ENCODE measurements at places on chromosomes 1 and 21.

DNA sequence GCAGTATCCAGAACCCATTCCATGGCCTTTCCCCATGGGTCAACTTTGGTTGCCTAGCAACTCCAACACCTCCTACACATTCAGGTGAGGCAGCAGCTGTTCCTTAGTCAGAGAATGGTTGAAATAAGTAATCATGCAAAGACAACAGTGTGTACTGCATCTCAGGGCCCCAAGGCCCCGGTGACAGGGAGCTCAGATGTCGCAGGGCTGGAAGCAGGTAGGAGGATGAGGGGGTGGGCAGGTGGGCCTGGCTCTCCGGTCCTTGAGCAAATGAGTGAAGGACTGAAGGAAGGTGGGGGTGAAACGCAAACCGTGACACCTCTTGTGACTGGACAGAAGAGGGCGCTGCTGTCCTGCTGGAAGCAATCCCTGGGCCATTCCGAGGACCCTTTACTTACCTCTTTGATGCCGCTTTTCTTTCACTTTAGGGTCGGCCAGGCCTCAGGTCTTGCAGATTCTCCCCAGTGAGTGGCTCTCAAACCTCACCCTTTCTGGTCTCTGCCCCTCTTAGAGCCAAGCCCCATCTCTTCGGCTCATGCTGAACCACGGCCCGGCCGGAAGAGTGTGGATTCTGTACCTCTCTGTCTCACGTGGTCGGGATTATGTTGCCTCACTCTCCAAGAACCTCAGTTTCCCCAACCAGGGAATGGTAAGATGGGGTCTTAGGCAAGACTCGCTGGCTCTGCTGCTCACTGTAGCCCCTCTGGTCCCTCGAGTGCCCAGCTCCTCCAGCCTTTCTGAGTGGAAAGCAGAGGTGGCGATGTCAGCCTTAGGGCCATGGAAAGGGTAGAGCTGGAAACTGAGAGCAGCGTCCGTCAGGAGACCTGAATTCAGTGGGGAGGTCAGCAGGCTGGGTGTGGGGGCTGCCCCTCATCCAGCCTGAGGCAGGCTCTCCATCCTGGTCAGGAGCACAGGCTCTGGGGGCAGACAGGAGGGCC is 5.6 kb upstream of the KCNA10 start:
- DNase-seq = peak; percentile 27

DNA sequence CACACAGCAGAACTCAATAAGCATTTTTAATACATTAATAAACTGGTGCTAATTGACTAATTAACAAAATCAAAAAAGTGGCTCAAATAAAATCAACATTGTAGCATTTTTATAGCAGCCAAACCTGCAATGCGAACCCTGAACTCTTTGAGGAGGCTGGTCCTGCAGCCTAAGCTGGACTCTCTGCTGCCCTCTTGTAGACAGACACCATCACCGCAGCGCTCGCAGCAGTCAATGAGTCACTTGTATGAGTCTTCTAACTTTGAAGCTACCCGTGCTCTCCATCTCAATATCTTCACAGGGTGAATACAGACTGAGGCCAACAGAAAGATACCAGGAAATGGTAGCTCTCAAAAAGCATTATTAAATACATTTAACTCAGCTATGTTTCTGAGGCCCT is 9.7 kb upstream of the KRTAP7-1 start:
- no peak for DNase-seq

DNA sequence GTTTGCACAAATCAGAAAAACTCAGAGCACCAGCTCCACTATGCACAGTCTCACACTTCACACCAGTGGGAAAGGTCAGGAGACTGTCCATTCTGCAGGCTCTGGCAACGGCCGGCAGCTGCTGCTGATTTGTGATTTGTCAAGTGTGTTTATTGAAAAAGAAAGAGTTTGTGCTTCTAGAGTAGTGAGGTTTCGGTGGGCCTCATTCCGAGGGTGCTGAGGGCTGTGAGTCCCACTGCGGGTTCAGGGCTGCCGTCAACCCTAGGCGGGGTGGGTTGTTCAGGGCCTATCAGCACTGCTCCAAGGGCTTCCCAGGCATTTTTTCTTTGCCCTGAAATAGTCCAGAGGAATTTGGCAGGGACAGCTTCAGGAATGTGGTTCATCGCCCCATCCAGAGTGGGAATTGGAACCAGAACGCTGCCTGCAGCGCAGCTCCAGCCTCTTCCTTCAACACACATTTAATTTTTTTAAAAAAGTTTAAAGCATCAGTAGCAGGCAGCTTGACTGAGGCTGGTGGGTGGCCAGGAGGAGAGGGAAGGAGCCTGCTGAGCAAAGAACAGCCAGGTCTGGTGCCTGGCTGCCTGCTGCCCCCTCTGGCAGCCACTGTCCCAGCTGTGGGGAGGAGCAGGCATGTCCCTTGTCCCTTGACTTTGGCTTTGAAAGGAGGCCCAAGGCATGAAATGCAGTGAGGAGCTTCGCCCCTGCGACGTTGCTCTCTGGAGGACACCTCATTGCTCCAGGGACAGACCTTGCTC is 19.7 kb downstream of the STUM start:
- DNase-seq = no peak

DNA sequence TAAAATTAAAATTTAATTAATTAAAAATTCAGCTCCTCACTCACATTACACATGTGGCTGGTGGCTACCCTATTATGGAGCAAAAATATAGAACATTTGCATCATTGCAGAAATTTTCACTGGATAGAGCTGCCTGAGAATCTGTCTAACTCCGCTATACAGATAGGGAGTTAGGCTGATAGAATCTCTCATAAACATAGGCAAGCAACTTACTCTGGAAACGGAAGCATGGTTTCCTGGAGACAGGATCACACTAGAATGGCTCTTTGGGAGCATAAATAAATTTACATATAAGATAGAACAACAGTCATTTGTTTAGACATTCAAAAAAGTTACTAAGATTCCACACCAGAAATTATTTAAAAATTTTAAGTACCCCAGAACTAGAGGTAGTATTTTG is 12.2 kb upstream of the LAMC2 start:
- DNase-seq = no peak

GRCh38 chr1:156291226-156292061 is 4.0 kb downstream of the GLMP start:
- DNase-seq = no peak

GRCh38 chr1:145917595-145917994 is 922 bp downstream of the PEX11B start:
- DNase-seq = no peak

DNA sequence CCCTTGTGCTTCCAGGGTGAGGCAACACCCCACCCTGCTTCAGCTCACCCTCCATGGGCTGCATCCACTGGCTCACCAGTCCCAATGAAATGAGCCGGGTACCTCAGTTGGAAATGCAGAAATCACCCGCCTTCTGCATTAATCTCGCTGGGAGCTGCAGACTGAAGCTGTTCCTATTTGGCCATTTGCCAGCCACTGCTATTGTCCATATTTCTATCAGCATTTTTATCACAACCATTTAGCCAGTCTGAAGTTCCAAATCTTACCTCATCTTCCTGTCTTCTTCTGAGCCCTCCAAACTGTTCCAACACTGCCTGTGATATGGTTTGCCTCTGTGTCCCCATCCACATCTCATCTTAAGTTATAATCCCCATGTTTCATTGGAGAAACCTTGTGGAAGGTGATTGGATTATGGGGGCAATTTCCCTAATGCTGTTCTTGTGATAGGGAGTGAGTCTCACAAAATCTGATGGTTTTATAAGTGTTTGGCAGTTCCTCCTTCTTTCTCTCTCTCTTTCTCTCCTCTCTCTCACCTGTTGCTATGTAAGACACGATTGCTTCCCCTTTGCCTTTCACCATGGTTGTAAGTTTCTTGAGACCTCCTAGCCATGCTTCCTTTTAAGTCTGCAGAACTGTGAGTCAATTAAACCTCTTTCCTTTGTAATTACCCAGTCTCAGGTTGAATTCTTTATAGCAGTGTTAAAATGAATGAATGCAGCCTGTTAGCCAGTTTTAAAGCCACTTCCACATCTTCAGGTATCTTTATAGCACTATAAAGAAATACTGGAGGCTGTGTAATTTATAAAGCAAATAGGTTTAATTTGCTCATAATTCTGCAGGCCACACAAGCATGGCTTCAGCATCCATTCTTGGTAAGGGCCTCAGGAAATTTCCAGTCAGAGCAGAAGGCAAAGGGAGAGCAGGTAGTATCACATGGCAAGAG is 203.5 kb downstream of the FCRL5 start:
- no peak for DNase-seq

DNA sequence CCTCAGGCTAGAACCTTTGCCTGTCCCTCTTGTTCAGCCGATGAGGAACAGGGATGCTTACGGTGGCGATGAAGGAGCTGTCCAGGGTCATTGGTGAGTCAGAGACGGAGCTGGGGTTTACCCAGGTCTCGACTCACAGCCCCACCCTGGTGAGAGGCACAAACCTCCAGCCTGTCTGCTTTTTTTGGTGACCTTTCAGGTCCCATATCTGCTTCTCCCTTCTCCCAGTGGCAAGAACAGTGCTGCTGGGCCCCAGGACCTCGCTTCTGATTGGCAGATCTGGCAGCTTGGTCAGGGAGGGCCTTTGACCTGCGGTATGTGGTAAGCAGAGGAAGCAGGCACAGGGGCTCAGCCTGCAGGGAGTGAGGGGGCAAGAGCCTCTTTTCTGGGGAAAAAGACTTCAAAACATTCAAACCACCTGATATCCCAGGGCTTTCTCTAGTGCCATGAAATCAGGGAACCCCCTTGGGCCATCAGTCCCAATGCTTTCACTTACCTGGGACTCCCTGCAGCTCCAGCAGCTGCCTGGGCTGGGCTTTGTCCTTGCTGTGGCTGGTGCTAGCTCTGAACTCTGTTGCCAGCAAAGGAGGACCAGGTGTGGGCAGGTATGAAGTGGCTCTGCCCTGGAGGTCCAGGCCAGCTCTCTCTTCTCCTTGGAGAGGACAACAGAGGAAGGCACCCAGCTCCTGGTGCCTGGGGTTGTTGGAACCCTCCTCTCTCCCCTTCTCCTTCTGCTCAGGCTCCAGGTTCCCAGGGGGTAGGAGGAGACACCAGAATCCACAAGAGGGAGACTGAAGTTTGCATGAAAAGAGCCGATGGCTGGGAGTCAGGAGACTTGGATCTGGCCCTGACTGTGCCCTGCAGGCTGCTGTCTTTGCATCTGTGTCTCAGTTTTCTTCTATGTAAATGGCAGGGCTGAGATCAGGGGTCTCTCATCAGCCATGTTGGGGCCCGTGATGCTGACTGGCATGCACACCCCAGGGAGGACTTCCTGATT is 41.4 kb downstream of the TRIM62 start:
- no peak for DNase-seq

- DNase-seq = no peak
These were observed 32.4 kb upstream of the SCCPDH start for GRCh38 chr1:246691622-246692495.

DNA sequence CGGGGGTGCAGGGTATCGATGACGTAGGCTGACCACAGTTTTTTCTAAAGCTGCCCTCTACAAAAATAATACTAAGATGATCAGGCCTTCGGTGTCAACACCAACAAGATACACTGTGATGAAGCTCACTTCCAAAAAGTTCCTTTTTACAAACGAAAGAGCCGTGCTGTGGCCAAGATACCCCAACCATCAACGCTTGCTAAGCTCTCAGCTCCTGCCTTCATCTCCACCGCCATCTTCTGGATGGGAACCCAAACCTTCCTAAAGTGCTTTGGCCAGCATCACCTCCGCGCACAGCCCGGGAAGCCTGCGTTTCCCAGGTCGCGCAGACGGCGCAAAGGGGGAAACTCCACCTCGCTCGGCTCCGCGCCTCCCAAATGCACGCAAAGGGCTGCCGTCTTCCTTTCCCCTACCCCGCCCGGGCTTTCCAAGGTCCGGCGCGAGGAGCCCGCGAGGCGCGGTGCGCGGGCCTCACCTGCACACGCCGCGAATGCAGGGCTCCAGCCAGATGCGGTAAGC is 541 bp downstream of the USP48 start:
- peak; percentile 51 for DNase-seq

GRCh38 chr21:46254208-46254975 is 25.8 kb upstream of the LSS start:
- DNase-seq = no peak

DNA sequence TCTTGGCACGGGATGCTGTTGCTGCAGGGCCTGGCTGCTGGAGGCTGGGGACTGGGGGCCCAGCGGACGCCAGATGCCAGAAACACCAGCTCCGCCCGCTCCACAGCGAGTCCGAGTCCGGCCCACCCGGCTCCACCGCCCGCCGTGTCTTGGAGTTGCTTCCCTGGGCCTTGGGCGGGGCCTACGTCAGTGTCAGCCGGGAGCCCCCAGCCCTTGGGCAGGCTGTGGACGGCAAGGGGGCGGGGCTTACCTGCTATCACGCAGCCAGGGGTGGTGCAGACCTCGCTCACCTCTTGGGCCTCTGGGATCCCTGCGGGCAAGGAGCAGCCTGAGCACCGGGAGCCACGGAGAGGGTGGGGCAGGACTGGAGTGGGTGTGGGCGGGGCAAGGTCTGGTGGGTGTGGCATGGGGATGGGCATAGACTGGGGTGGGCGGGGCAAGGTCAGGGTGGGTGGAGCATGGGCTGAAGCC is 21.8 kb downstream of the MMEL1 start:
- peak; percentile 12 for DNase-seq

DNA sequence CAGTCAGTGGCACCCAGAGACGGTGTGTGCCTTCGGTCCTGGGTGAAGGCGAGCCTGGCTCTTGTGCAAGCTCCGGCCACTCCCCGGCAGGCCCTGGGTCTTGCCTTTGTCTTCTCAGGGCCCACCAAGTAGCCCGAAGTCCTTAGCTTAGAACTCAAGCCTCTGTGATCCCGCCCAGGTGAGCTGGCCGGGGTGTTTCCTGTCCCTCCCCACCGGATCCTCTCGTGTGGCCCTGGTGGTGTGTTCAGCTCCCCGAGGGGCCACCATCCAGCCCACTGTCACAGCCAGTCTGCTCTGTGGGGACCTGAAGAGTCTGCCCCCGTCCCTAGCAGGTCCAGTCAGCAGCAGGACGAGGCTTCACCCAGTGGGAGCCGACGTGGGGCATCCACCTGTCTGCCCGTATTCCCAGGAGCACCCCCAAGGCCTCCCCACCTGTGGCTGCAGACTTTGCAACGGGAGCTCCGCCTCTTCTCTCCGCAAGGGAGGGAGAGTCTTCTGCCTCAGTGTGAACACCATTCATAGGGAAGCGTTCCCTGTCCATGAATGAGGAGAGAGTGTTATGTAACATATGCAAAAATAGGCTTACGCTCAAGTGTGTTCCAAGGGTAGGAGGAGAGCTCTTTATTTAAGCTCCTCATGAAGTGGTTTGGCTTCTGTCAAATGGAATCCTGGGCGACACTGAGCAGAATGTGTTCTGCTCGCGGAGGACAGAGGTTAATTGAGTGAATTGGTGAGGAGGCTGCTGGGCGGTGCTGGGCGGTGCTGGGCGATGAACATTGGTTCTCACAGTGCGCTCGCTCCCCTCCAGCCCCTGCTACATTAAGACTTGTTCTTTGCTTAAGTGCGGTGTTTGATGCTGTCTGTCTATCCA is 108.9 kb downstream of the CRYAA start:
- no peak for DNase-seq

DNA sequence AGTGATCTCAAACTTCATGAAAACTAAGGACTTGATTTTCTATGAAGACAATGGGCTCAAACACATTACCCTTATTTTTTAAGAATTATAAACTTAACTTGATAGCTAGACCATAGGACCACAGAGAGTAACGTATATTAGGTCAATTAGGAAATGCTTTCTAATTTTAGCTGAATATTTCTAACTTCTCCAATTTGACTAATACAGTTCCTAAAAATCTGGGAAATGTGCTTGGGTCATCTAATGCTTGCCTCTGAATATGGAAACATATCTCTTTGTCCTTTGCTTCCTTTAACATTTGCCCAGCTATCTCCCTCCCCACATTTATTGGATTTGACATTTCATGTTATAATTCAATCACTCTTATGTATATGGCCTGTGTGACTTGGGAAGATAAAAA is 141.4 kb downstream of the LHX8 start:
- no peak for DNase-seq

- no peak for DNase-seq
These were observed 47.3 kb downstream of the RAP1GAP start for GRCh38 chr1:21621761-21622436.

All from memory B cell (primary cell).